ENCODE measurements at places on chromosomes 2 and 18.
A peak's percentile ranks its signal among the peaks of the same experiment; 100 is the strongest.

DNA sequence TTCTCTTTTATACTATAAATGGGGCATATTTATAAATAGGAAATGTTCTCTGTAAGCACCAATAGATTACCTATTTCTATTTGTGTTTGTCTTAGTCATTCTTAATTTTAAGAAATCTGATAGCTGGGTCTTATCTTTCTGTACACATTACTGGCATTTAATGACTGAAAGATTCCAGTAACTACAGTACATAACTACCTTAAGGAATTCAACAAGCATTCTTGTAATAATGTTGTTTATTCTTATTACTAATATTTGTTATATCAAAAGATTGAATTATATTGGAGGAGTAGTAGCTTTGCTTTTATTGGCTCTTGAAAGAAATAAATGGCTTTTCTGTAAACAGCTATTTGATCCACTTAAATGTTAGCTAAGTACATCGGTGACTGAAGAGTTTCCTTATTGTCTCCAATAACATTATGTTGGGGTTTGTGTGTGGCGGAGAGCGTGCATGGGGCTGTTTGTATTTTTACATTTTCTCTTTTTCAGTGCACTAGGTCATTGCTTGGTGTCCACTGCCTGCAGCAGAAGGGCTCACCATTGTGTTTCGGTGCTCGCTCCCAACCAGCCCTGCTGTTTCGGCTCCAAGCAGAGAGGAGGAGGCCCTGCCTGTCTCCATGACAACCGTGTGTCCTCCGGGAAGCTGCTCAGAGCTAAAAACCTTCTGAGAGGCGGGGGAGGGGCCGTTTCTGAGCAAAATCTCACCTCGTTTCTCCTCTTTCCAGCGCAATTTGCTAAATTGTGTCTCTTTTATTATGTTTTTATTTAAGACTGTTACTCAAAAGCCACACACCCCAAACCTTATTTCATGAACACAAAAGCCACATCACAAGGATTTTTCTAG lies 112.5 kb upstream of the SLC38A11 start:
- no peak for DNase-seq

- DNase-seq, result no peak
Observed at GRCh38 chr18:68262690-68263294, 452.1 kb downstream of the TMX3 start.

DNA sequence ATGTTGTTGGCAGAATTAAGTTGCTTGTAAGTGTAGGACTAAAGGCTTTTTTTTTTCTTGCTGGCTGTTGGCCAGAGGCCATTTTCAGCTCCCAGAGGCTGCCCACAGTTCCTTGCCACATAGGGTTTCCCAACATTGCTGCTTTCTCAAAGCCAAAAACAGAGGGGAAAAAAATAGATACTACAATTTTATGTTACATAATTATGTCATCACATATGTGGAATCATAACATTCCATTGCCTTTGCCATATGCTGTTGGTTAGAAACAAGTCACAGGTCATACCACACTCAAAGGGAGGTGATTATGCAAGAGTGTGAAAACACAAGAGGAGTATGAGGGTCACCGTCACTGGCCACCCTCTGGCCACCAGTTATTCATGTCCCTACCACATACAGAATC lies 154.5 kb downstream of the RTN4 start:
- DNase-seq, result no peak

GRCh38 chr2:36459725-36460137 lies 104.2 kb downstream of the CRIM1 start:
- DNase-seq, result no peak

DNA sequence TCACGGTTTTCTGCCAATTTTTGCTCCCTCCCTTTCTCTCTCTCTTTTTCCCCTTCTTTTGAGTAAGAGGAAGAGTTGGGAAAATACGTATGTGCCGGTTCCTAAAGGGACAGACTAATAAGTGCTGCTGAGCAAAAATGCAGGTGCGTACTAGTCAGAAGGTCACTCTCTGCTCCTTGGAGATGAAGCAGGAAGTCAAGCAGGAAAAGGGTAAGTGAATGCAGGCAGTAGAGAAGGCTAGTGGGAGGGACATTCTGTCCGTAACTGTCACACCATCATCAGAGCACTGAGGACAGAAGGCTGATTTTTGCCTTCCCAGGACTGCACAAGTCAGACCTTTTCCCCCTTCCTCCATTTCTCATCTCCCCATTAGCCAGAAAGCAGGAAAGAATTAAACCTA lies 105.7 kb downstream of the CDH2 start:
- DNase-seq, result no peak

- no peak for DNase-seq
Observed at GRCh38 chr2:196591621-196592022, 47.9 kb upstream of the CCDC150 start.

- no peak for DNase-seq
Observed at GRCh38 chr2:239720361-239721360, 304.5 kb downstream of the NDUFA10 start.

DNA sequence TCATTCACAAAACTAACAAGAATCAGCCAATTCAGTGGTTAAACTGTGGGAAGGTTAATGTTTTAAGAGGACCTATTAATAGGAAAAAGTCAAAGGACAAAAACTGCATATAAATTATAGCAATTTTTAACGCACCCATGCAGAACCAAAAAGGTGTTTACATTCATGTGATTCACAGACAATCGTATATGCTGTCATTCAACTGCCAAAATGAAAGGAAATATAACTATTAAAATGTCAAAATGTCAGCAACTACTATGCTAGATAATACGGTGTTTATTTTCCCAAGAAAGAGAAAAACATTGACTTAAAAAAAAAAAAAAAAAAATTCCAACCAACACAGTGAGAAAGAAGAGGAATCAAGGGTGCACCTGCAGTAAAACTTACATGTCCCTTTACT lies 48.5 kb downstream of the DYM start:
- no peak for DNase-seq

DNA sequence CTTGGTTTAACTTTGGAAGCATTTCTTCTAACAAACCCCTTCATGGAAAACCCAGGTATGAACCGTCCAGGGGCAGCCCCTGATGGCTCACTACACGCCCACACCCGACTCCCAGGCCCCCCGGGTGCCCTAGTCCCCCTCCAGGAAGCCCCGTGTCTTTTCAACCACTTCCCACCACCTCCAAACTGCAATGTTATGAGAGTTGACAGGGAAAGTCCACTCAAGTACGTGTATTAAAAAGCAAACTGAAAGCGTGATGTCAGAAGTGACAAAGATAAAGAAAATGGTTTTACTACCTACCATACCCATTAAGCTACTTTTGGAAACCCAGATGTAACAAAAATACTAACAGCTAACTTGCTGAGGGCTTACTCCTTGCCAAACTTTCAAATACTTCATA lies 51.5 kb downstream of the L3MBTL4 start:
- no peak for DNase-seq

- DNase-seq, result no peak
Observed at GRCh38 chr2:72916743-72917137, 579 bp upstream of the EMX1 start.

DNA sequence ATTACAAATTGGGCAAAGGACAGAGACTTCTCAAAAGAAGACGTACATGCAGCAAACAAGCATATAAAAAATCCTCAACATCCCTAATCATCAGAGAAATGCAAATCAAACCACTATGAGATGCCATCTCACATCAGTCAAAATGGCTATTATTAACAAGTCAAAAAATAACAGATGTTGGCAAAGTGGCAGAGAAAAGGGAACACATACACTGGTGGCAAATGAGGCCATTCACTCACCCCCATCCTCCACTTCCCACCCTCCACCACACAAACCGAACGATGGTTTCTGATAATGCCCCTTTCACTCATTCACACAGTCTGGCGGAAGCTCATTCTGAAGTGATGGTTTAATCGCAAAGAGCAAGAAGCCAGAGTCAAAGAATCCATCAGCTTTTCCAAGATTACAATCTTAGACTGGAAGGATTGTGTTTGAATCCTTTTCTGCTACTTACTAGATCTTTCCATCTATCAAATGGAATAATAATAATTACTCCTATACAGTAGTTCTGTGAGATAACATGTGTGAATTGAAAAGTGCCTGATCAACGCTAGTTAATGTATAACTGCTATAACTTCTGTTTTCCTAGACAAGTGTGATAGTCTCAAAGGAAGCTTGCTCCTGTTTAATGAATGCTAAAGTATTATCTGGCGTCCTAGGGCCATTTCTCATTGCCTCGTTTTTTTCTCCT lies 16.9 kb upstream of the CD28 start:
- DNase-seq, result no peak

GRCh38 chr2:154527962-154528361 lies 170.5 kb upstream of the KCNJ3 start:
- no peak for DNase-seq

DNA sequence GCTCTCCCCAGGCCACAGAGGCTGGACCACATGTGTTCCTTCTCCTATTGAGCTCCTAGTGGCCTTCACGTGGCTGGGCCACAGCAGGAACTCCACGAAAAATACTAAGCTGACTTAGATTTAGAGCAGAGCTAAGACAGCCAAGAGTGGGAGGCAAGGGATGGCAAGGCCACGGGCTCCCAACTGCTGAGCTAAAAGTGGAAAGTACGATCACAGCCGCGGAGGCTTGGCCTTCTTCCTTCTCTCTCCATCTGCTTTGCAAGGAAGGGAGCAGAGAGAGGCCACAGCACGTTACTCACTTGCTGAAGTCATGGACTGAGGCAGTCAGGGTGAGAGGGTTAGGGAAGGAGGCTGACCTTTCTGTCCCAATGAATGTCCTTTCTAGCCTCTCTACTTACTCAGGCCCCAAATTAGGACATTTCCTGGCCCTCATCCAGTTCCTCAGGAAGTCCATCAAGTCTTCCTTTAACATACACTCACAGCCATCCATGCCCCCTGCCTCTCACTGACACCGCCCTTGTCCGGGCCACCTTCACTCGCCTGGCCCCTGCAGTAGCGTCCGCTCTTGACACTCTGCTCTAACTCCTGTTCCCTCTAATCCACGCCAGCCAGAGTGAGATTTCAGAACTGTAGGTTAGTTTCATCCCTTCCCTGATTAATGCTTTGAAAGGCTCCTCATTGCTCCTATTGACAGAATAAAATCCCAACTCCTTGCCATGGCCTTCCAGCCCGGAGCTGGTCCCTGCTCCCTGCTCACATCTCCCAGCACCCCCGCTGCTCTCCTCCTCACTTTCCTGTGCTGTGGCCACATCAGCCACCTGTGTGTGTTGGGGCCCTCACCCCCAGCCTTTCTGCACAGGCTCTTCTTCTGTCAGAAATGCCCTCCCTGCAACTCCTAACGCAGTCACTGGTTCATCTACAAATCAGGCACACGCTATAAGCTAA lies 204.2 kb downstream of the CYP26B1 start:
- no peak for DNase-seq

GRCh38 chr2:120174963-120175581 lies 48.1 kb downstream of the TMEM185B start:
- DNase-seq, result peak; percentile 26

DNA sequence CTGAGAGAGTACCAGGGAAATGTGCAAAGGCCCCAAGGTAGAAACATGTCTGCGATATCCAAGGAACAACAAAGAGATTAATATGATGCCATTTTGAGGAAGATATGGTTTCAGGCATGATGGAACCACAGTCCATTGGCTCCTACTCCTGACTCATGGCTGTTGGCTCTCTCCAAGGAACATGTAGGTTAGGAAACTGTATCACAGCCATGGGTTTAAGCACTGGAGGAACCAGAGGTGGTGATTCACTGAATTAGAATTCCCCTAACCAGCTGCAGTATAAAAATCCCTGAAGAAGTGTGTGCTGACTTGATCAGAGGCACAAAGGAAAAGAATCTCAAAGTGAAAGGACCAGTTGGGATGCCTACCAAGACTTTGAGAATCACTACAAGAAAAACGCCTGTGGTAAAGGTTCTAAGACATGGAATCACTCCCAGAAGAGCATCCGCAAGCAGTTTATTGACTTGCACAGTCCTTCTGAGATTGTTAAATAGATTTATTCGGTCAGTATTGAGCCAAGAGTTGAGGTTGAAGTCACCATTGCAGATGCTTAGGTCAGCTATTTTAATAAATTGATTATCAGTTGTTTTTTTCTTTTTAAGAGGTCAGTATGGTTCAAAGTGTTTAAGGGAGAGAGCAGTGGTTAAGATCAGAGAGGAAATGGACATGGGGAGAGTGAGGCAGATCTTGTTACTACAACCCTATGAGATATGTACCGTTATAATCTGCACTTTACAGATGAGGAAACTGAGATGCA lies 110.7 kb upstream of the OTX1 start:
- DNase-seq, result no peak

GRCh38 chr2:206799083-206799482 lies 33.7 kb downstream of the FASTKD2 start:
- no peak for DNase-seq

GRCh38 chr2:235017441-235017840 lies 65.6 kb downstream of the SH3BP4 start:
- DNase-seq, result no peak

DNA sequence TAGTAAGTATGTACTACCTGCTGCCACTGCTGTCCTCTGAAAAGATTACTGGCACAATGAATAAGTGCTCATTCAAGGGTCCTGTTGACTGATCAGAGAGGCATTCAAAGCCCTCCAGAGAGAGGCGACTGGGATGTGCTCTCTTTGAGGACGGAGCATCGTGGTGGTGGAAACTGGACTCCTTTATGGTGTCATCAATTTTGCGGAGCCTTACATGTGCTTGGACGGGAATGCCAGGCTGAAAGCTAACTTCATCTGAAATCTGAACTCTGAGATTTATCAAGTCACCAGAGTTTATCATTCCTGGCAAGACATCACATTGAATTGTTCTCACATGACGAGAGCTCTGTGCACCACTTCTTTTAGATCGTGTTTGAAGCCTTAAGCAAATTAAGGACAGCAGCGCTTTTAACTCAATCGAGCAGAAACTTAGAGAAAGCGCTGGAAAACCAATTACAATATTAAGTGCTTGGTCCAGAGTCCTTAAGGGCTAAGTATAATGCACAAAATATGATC lies 138.3 kb downstream of the NCK2 start:
- DNase-seq, result no peak

- DNase-seq, result no peak
Observed at GRCh38 chr18:74880706-74881278, 283.1 kb downstream of the ZNF407 start.

GRCh38 chr2:142992840-142993239 lies 115.4 kb downstream of the KYNU start:
- no peak for DNase-seq

DNA sequence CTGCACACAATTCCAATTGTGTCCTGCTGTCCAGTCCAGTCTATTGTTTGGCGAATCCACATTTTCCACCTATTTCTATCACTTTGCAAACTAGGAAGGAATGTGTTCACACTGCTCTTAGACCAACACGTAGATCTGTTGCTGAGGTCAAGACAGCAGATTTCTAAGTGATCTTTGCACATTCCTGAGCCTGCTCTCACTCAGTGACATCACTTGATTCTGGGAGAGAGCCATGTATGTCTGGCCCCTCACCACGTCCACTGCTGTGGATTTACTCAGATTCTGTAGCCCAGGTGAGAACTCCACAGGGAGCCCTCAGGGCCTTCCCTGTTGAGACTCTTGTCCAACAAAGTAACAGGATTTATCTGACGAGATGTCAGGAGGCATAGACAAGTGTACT lies 317.2 kb downstream of the TSN start:
- no peak for DNase-seq

GRCh38 chr2:235752846-235753245 lies 259.0 kb downstream of the AGAP1 start:
- DNase-seq, result no peak

- DNase-seq, result no peak
Observed at GRCh38 chr18:27184115-27185024, 738 bp downstream of the CHST9 start.

- no peak for DNase-seq
Observed at GRCh38 chr2:176192351-176192750, 3.9 kb downstream of the HOXD1 start.

Measured in pulmonary artery endothelial cell (primary cell).